ENCODE measurements at places on chromosomes 2 and 18.

GRCh38 chr2:168494190-168494711, 38.2 kb downstream of the CERS6 start:
- DNase-seq: peak; percentile 24

DNA sequence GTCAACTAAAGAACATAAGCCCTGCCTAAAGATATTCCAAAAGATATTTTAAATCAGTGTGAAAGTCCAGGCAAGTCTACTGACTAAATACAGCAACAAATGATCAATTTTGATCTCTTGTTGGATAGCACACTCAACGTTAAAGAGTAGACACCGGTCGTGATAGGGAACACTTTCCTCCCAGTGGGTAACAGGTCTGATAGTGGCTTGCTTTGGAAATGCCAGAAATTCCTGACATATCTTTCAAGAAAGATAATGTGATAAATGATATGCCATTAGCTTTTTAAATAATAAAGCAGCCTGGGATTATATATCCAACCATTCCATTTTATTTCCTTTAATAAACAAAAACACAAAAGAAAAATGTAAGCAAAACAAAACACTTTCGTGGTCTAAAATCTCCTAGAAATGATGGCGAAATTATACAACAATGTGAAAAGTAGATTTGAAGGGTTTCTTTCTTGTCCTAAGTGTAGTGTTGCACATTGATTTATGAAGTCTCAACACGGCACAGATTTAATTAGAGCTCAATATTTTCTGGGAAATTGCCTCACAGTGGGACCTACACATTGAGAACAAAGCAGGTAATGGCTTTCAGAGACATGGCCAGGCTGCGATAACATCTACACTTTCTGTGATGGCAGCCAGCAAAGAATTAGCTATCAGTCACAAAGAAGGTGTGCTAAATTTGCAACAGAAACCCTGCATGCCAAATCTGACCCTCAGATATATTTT, 158.6 kb downstream of the PPP1R1C start:
- no peak for DNase-seq

DNA sequence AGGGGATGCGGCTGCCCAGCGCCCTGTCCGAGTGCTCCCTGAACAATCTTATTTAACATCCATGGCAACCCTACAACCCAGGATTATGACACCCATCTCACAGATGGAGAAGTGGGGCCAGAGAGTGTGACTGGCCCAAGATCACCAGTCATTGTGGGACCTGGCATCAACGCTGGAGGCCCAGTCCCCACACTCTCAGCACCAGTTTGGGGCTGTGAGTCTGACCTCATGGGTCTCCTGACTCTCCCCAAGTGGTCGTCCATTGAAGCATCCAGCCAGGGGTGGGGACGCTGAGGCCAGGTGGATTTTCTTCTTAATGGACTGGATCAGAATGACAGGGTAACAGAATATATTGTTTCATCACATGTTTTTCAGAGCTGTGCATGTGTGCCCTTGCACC, 24.5 kb downstream of the MAL start:
- no peak for DNase-seq

- peak; percentile 47 for DNase-seq
Measured at GRCh38 chr2:212173756-212174510, 364.7 kb downstream of the ERBB4 start.

GRCh38 chr2:95072424-95072823, 46.9 kb downstream of the MAL start:
- DNase-seq: no peak

Data from HCEC 1CT (cell line).